ENCODE measurements at places on chromosomes 4 and X.

DNA sequence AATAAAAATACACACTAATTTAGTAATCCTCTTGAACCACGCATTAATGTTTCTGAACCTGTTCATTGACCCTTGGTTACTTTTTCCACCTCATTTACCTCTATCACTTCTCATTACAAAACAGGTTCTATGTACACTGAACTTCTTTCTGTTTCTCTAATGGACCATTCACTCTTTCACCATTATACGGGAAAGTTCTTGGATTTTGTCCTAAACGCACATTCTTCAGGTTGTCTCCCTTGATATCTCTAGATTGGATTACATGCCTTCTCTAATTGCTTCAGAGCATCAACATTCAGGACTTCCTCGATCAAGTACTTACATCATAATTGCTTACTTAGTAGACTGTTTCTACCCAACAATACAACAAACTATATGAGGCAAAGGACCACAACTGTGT lies 359.4 kb upstream of the FSTL5 start:
- no peak for DNase-seq

GRCh38 chrX:81195712-81196111 lies 6.0 kb downstream of the HMGN5 start:
- no peak for DNase-seq

DNA sequence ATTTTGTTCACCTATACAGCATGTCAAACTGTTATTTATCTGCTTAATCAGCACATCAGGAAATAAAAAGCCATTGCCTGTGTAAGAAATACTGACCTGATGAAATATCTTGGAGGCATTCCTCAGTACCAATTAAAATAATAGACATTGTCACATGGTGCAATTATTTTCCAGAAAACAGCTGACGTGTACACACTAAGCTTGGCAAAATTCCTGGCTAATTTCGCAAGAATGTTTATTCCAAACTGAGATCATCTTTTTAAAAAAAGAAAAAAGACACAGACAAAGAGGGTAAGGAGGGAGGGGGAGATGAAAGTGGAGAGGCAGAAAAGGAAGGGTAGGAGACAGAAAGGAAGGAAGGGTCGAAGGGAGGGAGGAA lies 61.9 kb upstream of the NFKB1 start:
- DNase-seq, result no peak

DNA sequence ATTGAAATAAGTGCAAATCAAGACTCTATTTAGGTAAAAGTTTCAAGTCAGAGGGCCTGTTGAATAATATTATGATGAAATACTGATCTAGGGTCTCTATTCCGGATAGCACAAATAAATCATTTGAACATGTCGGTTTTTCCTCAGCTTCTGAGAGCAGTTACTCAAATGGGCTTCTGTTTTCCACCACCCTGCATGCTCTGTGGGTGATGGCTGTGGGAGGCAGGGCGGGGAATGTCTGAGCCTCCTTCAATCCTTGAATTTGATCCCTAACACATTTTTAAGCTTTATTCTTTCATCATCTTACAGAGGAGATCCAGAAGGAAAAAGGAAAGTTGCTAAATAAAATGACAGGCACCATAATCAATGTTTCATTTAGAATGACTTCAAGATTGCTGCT lies 8.5 kb downstream of the UNC5C start:
- DNase-seq, result no peak

DNA sequence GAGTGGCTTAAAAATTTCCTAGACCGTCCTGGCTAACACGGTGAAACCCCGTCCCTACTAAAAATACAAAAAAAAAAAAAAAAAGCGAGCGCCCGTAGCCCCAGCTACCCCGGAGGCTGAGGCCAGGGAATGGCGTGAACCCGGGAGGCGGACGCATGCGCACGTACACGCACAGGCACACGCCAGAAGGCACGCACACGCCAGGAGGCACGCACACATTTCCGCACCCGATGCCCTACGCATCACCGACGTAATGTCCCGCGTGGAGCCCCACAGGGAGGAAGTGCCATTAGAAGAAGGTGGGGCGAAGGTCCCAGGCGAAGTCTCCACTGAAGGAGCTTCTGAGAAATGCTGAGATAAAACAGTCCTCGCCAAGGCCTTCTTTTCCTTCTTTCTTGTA lies 41.4 kb downstream of the NLGN4X start:
- DNase-seq, result no peak

DNA sequence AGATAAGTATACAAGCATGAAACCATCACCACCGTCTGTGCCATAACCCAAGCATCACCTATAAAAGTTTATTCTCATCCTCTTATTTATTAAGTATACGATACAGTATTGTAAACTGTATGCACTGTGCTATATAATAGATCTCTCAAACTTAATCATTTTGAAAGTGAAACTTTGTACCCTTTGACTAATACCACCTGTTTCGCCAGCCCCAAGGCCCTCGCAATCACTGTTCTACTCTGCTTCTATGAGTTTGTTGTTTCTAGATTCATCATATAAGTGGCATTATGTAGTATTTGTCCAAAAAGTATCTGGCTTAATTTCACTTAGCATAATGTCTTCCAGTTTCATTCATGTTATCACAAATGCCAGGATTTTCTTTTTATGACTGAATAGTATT lies 72.1 kb upstream of the DOCK11 start:
- peak; percentile 10 for DNase-seq

DNA sequence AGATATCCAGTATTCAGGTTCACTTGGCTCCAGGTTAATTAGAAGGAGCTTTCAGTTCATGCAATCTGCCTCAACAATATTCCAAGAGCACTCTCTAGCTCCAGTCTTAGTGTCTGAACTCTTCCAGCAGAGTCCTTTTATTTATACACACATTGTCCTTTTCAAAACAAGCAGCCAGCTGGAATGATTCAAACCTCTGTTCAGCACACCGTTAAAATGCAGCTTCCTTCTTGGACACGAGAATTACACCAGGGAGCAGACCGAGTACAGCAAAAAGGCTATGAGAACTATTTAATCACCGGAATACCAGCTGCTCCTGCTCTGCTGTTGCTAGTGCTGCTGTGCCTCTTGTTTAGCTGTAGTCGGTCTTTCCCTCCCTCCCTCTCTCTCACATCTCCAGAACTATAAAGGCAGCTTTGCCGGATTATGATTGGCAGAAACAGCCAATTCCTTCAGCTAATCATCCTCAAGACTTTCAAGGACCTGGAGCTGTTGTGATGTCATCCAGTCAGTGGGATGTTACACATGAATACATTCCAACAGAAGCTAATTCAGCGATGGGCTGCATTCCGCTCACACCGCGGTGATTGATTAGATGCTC lies at the start of gene NDST4:
Gene NDST4 (minus strand): TSS at position 115 of the 601 bp plus-strand sequence. CDS start 36,584 bp downstream, outside the sequence.
- no peak for DNase-seq

- DNase-seq, result no peak
These were observed 60.0 kb downstream of the SHROOM3 start for GRCh38 chr4:76494871-76495590.

GRCh38 chrX:74924449-74925224 lies 615 bp downstream of the NEXMIF start:
- peak; percentile 39 for DNase-seq

GRCh38 chr4:82268826-82269193 lies 105.0 kb downstream of the HNRNPD start:
- no peak for DNase-seq

GRCh38 chr4:104649631-104650030 lies 154.9 kb upstream of the CXXC4 start:
- DNase-seq, result no peak
